ENCODE measurements at places on chromosomes 1 and 21.

DNA sequence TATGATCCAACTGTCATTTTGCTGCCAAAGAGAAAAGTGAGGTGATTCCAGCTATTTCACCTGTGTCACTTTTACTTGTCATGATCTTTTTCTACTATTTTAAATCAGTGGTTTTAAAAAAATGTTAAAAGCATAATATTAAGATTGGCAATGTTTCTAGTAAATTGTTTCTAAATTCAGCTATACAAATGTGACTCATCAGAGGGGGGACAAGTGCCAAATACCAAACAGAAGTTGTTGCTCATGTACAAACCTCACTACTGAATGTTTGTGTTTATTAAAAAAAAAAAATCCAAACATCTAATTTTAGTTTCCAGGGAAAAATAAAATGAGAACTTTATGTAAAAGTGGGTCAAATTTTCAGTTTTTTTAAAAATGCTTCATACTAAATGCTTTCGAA, 346.2 kb upstream of the SNX7 start:
- no peak for DNase-seq

GRCh38 chr1:18764362-18764761, 95.1 kb downstream of the TAS1R2 start:
- DNase-seq: no peak

GRCh38 chr1:204888294-204888693, 17.6 kb downstream of the NFASC start:
- DNase-seq: no peak

DNA sequence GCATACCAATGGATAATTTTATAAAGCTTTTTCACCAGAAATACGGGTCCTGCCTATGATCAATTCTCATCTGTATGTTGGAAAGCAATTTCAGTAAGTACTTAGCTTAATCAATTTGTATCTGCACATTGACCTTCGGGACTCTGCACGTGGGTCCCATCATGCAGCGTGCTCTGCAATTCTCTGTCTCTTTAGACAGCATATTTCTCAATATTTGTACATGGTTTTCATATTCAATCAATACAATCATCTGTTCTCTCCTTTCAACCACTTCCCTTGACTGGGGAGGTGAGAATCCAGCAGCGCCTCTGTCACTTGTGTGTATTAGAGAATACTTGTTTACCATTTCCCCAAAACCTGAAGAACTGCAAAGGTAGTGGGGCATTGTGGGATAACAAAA, 220.5 kb downstream of the TNR start:
- DNase-seq: no peak

DNA sequence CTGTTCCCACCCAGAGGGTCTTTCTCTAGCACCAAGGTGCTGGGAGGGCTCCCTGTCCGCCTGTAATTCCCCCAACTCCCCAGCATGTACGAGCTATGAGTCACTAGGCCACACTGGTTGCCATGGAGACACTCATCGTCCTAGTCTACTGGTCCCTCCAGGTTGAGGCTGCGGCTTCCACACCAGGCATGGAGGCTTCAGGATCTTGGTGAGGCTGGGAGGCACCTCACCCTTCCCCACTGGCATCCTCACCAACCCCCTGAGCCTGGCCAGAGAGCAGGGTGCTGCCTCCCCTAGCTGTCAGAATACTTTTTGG, 75.6 kb upstream of the KAZN start:
- no peak for DNase-seq

DNA sequence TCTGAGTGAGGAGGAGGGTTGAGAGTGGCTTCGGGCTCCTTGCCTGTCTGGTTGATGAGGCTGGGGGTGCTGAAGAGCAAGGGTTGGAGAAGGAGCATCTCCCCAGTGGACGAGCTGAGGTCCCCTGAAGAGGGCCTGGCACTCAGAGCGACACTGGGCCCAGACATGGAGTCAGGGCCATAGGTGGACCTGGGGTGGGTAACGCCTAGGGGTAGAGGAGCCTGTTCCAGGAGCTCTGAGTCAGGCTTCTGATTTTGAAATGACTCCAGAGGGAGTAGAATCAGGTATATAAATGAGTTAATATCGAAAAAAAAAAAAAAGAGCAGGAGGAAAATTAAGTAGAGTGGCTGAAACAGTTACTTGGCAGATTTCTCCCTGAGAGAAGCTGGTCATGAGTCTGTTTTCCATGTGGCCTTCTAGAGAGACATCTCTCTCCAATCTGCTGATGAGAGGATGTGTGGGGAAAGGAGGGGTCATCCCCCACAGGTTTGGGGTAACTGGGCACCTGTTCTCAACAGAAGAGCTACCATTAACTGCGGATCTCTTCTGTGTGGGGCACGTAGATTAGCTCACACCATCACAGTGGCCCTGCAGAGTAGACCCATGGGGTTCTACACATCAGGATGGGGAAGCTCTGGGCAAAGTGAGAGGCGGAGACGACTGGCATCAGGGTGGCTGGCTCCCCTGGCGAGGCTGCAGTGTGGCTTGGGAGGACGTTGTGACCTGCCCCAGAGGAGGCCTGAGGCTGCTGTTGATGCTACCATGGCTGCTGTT, 115.5 kb downstream of the DHRS3 start:
- DNase-seq: no peak

DNA sequence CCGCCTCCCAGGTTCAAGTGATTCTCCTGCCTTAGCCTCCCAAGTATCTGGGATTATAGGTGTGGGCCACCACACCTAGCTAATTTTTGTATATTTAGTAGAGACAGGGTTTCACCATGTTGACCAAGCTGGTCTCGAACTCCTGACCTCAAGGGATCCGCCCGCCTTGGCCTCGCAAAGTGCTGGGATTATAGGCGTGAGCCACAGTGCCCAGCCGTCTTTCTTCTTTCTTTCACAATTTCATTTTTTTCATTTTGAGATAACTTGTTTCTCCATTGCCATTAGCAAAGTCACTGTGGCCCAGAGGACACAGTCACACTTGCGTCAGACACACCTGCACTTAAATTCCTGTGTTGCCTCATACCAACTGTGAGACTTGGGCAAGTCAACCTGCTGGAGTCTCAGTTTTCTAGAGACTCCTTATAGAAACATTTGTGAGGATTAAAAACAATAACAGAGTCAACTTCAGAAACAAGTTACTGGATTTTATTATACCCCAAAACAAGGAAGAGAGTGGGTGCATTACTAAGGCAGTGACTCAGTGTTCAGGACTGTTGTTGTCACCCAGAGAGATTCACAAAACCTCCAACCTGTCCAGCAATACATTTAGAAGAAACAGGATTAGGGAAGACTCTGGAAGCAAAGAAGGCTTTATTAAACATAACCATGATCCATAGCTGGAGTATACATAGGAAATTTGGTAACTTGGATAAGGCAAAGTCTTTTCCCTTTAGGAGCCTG, 2.6 kb downstream of the TEDDM1 start:
- DNase-seq: no peak

DNA sequence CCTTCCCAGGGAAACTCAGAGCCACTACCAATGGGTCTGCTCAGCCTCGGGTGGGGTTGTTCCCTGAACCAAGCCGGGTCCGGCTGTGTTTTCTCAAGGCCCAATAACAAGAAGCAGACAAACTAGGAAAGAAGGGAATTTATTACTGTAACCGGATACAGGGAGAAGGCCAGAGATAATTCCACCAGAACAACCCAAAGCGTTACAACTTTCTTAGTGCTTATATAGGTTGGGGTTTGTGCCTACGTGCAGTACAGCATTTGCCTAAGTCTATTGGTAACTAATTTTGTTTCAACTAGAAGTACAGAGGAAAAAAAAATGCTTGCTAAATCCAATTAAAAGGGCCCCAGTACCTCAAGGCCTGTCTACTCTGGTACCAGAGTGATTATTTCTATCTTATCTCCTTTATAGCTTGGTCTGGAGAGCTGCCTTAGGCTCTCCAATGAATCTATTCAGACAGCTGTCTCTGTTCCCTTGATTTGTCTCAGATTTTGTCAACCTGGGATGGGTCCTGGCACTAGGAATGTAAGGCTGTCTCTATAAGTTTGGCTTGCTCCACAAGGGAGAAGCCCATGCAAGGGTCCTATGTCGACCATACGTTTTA, 57.3 kb upstream of the CCDC190 start:
- DNase-seq: no peak
